DMS79 treated with DMSO at 0.1 percent for 48 hours (cell line): ENCODE measurements at places on chromosomes 7 and 10.

DNA sequence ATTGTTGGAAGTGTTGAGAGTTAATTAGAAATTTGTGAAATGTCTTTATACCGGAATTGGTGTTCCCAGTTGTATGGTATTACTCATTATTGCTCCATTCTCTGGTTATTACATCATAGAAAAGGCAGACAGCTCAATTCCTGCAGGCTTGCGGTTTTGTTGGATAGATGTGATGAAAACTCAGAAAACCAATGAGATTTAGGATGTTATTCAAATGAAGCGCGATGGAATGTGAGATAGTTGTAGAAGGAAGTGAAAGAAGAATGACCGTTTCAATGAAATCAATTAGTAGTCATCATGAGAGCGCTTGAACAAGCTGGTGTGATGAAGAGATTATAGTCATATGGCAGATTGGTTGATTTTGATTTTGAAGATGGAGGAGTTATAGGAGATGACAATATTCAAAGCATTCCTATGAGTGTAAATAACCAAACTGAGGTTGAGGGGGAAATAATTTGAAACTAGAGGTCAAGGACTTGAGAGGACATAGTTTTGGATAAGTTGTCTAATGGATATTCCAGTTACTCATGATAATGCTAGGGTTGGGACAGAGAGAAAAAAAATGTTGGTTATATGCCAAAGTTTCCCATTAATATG is 991.5 kb downstream of the NRG3 start:
- DNase-seq = no peak

DNA sequence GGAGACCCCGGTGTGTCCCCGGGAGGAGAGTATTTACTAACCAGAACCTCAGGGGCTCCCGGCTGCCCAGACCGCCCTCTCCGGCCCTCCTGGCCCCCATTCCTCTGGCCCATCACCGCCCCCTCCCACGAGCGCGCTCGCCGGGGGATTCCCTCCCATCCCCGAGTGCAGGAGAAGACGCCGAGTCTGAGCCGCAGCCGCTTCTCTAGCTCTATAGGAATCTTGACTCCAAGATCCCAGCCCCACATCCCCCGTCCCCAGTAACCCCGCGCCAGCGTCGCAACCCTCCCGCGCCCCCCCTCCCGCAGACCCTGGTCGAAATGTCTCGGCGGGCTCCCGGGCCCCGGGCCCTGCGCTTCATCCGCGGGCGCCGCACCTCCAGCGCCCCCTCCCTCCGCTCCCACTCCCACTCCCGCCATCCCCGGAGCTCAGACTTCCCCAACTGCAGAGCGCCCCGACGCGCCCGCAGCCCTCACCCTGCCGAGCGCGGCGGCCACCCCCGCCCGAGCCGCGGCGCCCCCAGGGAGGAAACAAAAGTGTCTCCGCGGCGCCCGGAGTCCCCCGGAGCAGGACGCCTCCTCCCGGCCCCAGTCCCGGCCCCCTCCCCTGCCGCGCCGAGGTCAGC is 541 bp downstream of the ELMO1 start:
- DNase-seq = no peak

- DNase-seq = peak; percentile 2
Measured at GRCh38 chr10:32379950-32380551, 33.1 kb upstream of the EPC1 start.

DNA sequence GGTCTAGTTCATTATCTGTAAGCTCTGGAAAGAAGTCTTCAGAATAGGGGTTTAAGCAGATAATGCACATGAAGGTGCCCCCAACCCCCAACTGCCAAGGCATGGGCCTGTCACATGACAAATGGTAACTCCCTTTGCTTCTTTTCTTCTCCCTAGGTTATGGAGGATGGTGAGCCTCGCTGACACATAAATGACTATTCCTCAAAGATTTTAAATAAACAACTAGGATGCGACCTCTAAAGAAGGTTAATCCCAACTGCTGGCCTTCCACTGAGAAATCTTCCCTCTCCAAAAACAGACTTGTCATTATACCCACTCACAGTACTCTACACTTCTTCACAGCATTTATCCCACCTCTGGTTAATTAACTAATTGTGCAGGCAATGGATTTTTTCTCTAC is 75.7 kb upstream of the FAM133B start:
- no peak for DNase-seq

GRCh38 chr7:115229401-115230105 is 307.7 kb downstream of the MDFIC start:
- peak; percentile 32 for DNase-seq

GRCh38 chr10:62831346-62831745 is 15.2 kb upstream of the EGR2 start:
- no peak for DNase-seq

- peak; percentile 36 for DNase-seq
Measured at GRCh38 chr10:3111621-3112163, 44.3 kb downstream of the PFKP start.

GRCh38 chr7:16982640-16983350 is 101.0 kb upstream of the AGR3 start:
- DNase-seq = peak; percentile 37

DNA sequence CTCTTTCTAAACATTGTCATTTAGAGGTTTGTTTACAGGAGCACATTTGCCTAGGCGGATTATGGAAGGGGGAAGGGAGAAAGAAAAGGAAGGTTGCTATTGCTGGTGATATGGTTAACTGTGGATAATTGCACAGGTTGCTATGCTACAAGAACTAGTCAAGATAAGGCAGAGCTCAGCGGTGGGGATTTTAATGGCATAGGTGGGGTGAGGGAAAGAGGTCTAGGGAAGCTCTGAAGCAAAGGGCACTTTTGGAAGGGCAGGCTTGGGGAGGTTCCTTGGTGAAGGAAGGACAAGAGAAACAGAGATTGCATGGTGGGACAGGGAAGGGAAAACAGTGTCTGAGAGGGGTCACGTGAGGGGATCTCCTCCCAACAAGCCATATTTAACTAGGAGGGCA is 19.5 kb downstream of the HYAL4 start:
- no peak for DNase-seq

DNA sequence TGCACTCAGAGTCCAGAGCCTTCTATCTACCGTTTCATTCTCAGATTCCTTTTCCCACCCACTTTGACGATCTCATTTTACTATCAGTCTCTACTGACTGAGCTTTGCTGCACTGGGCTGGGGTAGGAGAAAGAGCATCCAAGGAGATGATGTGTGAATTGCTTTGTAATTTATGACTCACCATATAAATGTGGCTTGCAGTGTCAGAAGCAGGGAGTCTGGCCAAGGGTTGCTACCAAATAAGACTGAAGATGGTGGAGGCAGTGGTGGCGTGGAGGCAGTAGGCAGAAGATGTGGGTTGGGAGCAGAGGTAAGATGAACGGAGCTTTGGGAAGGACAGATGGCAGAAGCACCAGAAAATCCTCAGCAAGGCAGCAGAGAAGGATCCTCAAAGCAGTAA is 73.3 kb upstream of the AGK start:
- no peak for DNase-seq

DNA sequence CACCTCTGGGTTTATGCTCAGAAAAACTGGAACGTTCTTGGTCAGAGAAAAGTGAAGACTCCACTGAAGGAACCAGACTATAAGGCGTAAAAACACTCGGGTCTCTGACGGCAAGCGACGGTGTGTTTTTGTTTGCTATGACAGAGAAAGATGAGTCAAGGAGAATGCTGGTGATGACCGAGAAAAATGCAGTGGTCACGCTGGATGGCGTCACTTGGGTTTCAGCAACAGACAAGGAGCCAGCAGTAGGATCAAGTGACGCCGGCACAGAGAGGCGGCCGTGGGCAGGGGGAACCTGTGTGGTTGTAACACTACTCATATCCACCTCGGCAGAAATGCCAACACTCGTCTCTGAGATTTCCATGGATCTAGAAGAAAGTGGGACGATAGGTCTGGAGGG is 63.4 kb downstream of the KIAA1549 start:
- no peak for DNase-seq

DNA sequence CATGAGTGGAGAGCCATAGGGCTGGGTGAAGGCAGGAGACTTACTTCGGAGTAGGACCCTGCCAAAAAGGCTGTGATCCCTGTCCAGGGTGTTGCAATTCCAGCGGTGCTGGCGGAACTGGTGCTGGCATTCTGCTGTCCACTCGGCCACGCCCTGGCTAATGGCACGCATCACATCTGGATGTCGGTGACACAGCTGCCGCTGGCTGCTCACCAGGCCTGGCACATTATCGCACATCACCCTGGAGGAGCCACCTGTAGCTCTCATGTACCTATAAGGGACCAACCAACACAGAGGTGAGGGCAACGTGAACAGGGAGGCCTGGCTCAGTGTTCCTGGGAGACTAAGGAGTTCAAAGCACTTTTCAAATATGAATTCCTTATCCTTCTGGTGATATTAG is 2.3 kb downstream of the WNT2 start:
- DNase-seq = no peak

GRCh38 chr10:32112055-32112454 is 55.8 kb upstream of the KIF5B start:
- DNase-seq = no peak

DNA sequence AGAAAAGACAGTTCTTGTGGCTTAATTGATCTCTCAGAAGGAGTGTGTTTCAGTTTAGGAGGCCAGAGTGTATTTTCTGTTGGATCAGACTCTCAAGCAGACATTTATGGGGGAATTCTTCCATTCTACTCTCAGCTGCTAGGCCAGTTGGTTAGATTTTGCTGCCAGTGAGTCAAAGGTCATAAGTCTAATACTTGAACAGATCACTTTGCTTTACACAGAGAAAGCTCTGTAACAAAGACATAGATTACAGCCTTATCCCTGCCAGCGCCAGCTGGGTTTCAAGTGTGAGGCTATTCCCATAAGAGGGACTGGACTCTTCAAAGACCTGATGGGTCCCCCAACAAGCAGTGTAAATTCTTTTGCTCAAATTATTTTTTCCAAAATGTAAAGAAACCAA is 145.6 kb upstream of the SEMA3C start:
- DNase-seq = no peak

DNA sequence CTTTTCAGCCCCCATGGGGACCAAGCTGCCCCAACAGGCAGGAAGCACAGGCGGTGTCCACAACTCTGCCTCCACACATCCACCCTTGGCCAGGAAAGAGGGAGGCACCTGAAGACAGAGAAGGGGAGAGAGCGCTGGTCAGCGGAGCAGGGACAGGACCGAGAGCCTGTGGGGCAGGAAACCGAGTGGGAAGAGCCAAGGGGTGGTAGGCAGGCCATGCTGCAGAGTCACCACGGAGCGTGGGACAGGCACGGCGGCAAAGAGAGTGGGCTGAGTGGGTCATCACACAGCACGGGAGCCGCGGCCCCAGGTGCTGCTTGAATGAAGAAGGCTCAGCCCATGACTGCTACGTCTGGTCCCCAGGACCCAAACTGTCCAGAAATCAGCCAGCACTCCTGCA is 109.8 kb downstream of the PTPRN2 start:
- DNase-seq = no peak

GRCh38 chr7:1433128-1433920 is 25.9 kb downstream of the MICALL2 start:
- no peak for DNase-seq

- DNase-seq = no peak
Measured at GRCh38 chr10:80530251-80530650, 7.5 kb upstream of the SH2D4B start.

DNA sequence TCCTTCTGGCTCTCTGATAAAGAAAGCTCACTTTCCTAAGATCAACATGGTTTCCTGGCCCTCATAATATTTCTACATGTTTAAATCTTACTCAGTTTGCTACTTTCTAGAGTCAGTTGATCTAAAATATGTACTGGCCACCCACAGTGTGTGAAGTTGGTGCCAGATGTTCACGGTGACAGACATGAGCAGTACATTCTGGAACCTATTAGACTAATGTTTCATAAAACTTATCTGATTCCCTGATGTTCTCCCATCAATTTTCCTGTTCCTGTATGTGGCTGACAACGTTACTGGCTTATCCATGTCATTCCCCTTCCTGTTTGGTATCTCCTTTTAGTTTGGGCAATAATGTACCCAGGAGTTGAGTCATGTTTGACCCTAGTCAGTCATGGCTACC is 13.7 kb upstream of the CPVL start:
- no peak for DNase-seq

GRCh38 chr7:96921231-96921630 is 84.1 kb upstream of the DLX6 start:
- peak; percentile 15 for DNase-seq

- no peak for DNase-seq
Measured at GRCh38 chr10:129126982-129127381, 340.1 kb upstream of the MGMT start.

- DNase-seq = no peak
Measured at GRCh38 chr7:99625321-99625720, 8.6 kb downstream of the ZSCAN25 start.

DNA sequence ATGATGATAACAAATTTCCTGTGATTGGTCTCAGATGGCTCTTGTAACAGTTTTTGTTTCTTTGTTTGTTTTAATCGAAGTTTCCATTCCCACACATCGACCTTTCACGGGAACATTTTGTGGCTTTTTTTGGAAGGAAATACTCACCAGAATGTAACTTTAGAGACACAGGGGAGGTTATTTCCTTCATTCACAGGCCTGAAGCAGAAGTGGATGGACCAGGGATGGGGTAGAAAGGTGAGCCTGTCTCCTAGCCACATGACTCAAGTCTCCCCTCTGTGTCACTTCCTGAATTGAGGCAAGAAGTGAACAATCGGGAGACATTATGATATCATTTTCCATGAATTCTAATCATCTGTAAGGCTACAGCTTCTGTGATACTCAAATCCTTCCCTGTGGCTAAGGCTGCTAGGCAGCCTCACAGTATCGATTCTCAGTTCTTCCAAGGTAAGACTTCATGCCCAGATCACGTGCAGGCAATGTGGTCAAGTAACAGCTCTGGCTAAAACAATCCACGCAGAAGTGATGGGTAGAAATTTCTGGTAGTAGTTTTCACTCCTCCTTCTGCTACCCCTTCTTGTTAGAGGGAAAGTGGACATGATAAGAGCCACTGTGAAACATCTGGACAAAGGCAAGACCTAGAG is 203.9 kb upstream of the NEBL start:
- DNase-seq = no peak

DNA sequence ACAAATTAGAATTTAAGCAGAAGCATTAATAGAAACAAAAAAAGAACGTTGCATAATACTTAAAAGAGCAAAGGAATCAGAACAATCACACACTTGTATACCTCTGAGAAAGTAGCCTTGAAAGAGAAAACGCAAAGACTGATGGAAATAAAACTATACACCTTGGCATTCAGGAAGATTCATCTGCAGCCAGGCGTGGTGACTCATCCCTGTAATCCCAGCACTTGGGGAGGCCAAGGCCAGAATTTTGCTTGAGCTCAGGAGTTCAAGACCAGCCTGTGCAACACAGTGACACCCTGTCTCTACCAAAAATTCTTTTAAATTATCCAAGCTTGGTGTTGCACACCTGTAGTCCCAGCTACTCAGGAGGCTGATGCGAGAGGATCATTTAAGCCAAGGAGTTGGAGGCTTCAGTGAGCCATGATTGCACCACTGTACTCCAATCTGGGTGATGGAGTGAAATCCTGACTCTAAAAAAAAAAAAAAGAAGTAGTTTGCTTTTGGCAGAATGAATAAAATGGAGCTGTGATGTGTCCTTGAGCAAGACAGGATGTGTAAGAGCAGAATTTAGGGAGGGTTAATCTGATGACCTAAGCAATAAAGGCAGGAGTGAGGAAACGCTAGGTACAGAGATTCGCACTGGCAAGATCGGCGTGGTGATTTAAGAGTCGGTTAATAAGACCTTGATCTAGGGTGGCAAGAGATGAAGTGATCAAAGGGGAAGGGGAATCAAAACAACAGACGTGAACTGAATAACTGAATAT is 75.8 kb upstream of the NRP1 start:
- DNase-seq = no peak
